ENCODE measurements at places on chromosomes 13 and 19. TPM values are rescaled to one million over a fixed set of nuclear protein-coding genes. Genes with fewer than 3 reads are reported as not detected.

The PABPC3 gene
- 0.03 TPM for polyA plus RNA-seq

The FFAR2 gene
- 0.89 TPM for polyA plus RNA-seq

The CLC gene
- polyA plus RNA-seq = 3.0 TPM

The SOX1 gene
- polyA plus RNA-seq = not detected

The FCAR gene
- polyA plus RNA-seq = 0.59 TPM

The ICAM1 gene
- polyA plus RNA-seq = 22.2 TPM

The FAAP24 gene
- polyA plus RNA-seq = 2.6 TPM

The ZNF490 gene
- polyA plus RNA-seq = 1.1 TPM

The ZNF540 gene
- 4.8 TPM for polyA plus RNA-seq

The HCST gene
- 130 TPM for polyA plus RNA-seq

The NUMBL gene
- polyA plus RNA-seq = 10.6 TPM
